ENCODE measurements at places on chromosomes 11 and 22. TPM values are rescaled to one million over a fixed set of nuclear protein-coding genes. Genes with fewer than 3 reads are reported as not detected.

The OR5A1 gene
- total RNA-seq, result not detected

The INS gene
- total RNA-seq, result not detected

The FLRT1 gene
- total RNA-seq, result 0.03 TPM

The MEI1 gene
- total RNA-seq, result 0.26 TPM

The TSSK2 gene
- total RNA-seq, result not detected

The OR52H1 gene
- 0.91 TPM for total RNA-seq

The MCAM gene
- total RNA-seq, result 46.1 TPM

The BDNF gene
- total RNA-seq, result 44.0 TPM

The ZNF214 gene
- 2.7 TPM for total RNA-seq

The PKDREJ gene
- total RNA-seq, result under 0.01 TPM

The DDX25 gene
- not detected for total RNA-seq

The KRTAP5-3 gene
- total RNA-seq, result not detected

The KLHL35 gene
- total RNA-seq, result 4.6 TPM

The NAALAD2 gene
- 0.46 TPM for total RNA-seq

The SYT8 gene
- total RNA-seq, result 0.07 TPM

The CCDC89 gene
- 4.2 TPM for total RNA-seq

The C11orf97 gene
- total RNA-seq, result not detected

The MAML2 gene
- 20.9 TPM for total RNA-seq

The C11orf42 gene
- total RNA-seq, result not detected

The NXF1 gene
- total RNA-seq, result 39.4 TPM

The DRICH1 gene
- total RNA-seq, result 0.26 TPM

The RIN1 gene
- 19.5 TPM for total RNA-seq

The MIF gene
- total RNA-seq, result 361 TPM

The MUC6 gene
- not detected for total RNA-seq

The OR10AG1 gene
- not detected for total RNA-seq

The AAMDC gene
- total RNA-seq, result 32.2 TPM

The LAYN gene
- 35.2 TPM for total RNA-seq

The OR5P2 gene
- total RNA-seq, result not detected

The CRYBB1 gene
- not detected for total RNA-seq

The CCDC15 gene
- 1.3 TPM for total RNA-seq

The OR8G1 gene
- not detected for total RNA-seq

The ZNF195 gene
- total RNA-seq, result 17.6 TPM

The ZBTB16 gene
- under 0.01 TPM for total RNA-seq

The PRG2 gene
- 0.73 TPM for total RNA-seq

The SMC1B gene
- total RNA-seq, result not detected

The STX5 gene
- 35.5 TPM for total RNA-seq

The NRGN gene
- total RNA-seq, result 0.20 TPM

The MPEG1 gene
- total RNA-seq, result not detected

The C11orf52 gene
- 0.23 TPM for total RNA-seq

The KIF18A gene
- total RNA-seq, result 6.8 TPM

The NRXN2 gene
- total RNA-seq, result 8.0 TPM

The OR10A2 gene
- total RNA-seq, result not detected

The OLFML1 gene
- 3.4 TPM for total RNA-seq

Measured in smooth muscle cell of the pulmonary artery (primary cell).